ENCODE measurements at places on chromosomes 3 and 15. TPM values are rescaled to one million over a fixed set of nuclear protein-coding genes. Genes with fewer than 3 reads are reported as not detected.

Gene THOC7
- 80.8 TPM for total RNA-seq

DNA sequence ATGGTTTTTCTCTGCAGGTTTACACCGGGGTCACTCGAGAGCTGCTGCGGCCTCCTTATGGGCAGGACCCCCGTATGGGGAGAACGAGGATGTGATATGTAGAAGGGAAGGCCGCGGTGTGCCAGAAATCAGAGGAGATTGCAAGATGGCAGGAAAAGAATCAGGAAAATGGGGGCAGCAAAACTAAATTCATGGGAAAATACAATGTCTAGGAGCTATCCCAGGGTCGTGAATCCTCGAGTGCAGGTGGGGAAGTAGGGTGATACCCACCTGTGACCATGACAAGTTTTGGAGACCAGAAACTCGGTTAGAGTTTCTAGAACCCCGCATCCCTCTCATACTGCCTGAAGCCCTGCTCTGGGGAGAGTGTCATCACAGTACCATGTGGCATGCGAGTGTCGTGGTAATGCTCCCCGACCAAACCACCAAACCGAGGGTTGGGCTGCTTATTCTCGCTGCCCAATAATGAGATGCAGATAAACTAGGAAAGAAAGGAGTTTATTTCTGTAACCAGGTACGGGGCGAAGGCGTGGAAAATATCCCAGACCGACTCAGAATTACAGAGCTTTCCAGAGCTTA, 781 bp downstream of the TRNT1 start:
- H3K27ac ChIP-seq = peak overlapping the region; percentile 99
- peaks cover 30% of the 10 kb centered on the region for H3K4me1 ChIP-seq
- peak; percentile 62 for DNase-seq
- no peaks in the 10 kb centered on the region for H3K27me3 ChIP-seq
- peaks cover 39% of the 10 kb centered on the region for H3K36me3 ChIP-seq

- no peak for DNase-seq
- H3K27ac ChIP-seq = no peak overlapping the region
- no peaks in the 10 kb centered on the region for H3K4me1 ChIP-seq
- peaks cover 25% of the 10 kb centered on the region for H3K27me3 ChIP-seq
- H3K4me3 ChIP-seq = no peak overlapping the region
These were observed 87.8 kb downstream of the ADCY5 start for GRCh38 chr3:123361071-123361470.

DNA sequence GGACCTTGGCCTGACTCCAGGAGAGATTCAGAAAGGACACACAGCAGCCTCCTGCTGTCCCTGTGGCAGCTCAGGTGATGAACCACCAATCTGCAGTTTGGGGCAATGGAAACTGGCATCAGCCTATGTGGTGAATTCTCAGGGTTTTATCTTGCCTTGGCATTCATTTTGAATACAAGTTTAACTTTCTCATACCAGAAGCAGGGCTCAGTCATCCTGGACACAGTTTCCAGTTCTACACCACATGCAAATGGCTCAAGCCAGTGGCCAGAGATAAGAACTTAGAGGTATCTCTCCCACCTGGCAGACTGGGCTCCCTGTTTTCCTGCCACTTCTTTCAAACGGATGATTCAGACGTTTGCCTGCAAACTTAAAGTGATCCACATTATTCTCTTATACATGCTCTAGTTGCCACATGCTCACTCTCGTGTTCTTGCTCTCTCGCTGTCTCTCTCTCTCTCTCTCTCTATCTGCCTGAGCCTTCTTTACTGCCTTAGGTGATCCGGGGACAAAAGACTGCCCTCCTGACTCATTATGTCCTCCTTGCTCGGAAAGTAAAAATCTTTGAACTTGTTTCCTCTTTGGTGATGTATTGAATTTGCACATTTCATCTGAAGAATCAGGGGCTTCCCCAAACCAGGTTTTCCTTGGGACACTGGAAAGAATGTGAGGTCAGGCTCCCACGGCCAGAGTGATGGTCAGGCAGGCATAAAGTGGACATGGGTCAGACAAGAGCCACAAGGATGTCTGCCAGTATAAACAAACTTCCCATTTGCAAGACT, 99.6 kb upstream of the STT3B start:
- no peak overlapping the region for H3K27ac ChIP-seq
- DNase-seq = no peak
- H3K4me3 ChIP-seq = no peak overlapping the region
- peaks cover 2% of the 10 kb centered on the region for H3K36me3 ChIP-seq

Gene PRTG
- not detected for total RNA-seq

GRCh38 chr3:36653095-36653494, 111.3 kb downstream of the DCLK3 start:
- DNase-seq = no peak
- H3K4me3 ChIP-seq = no peak overlapping the region
- H3K27ac ChIP-seq = no peak overlapping the region
- no peaks in the 10 kb centered on the region for H3K36me3 ChIP-seq
- peaks cover 22% of the 10 kb centered on the region for H3K27me3 ChIP-seq
- H3K4me1 ChIP-seq = no peaks in the 10 kb centered on the region

DNA sequence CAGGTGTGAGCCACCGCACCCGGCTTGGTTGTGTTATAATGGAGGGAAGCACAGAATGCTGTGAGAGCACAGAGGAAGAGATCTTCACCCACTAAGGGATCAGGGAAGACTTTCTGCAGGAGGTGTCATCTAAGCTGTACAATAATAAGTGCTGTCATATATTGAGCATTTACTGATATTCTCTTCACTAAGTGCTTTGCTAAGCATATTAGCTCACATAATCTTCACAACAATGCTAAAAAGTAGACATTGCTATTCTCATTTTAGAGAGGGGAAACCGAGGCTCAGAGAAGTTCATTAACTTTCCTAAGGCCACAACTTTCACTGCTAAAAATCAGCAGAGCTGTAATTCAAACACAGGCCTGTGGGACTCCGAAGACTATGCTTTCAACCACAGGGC, 115.3 kb downstream of the CORO2B start:
- H3K27me3 ChIP-seq = no peaks in the 10 kb centered on the region
- peaks cover 10% of the 10 kb centered on the region for H3K4me1 ChIP-seq
- no peak for DNase-seq
- H3K36me3 ChIP-seq = no peaks in the 10 kb centered on the region
- no peak overlapping the region for H3K4me3 ChIP-seq

DNA sequence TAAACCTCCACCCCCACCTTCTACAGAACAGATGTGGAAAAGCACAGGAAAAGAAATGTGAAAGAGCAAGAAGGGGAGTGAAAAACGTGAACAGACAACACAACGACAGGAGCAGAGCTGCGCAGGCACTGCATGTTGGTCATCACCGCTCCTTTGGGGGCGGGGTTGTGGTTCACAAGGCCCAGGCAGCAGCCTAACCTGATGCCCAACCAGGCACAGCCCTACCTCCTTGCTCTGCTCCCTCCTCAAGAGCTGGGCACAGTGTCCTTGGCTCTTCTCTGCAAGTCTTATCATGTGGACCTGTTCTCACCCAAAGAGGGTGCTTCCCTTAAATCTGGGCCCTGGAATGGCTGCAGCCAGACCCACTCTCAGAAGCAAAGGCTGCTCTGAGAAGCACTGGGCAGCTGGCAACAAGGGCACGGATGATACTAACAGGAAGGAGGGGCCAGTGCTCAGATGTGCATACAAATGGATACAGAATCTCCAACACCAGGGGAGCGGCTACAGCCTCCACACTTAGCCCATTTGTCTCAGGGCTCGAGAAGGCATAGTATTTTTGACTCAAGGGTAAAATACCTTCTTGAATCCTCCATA, 64.6 kb downstream of the DHX30 start:
- H3K27me3 ChIP-seq = no peaks in the 10 kb centered on the region
- H3K27ac ChIP-seq = no peak overlapping the region
- peaks cover 32% of the 10 kb centered on the region for H3K36me3 ChIP-seq
- H3K4me1 ChIP-seq = no peaks in the 10 kb centered on the region
- no peak for DNase-seq
- no peak overlapping the region for H3K4me3 ChIP-seq

Gene IQCH
- total RNA-seq = 2.1 TPM

Gene CHRNA3
- not detected for total RNA-seq

DNA sequence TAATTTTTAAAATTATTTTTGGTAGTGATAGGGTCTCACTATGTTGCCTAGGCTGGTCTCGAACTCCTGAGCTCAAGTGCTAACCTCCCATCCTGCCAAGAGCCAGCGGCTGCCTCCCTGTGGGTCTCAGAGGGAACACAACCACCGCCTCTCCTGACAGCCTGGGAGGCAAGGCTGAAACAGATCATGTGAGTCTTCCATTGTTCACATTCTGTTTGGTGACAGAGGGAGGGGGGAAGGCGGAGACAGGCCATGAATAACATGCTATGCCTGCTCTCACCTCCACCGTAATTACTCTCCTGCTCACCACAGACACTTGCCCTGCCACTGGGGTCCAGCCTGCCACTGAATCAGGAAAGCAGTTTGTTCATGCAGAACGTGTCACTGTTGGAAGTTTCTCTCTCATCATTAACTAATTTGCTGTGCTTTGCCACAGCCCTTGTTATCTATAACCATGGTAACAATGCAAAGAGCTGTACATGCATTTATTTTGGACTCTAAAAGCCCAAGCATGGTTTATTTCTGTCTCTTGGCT, 78.4 kb upstream of the RASGRF1 start:
- no peaks in the 10 kb centered on the region for H3K4me1 ChIP-seq
- DNase-seq = no peak
- H3K36me3 ChIP-seq = no peaks in the 10 kb centered on the region
- H3K27me3 ChIP-seq = peaks cover 17% of the 10 kb centered on the region

DNA sequence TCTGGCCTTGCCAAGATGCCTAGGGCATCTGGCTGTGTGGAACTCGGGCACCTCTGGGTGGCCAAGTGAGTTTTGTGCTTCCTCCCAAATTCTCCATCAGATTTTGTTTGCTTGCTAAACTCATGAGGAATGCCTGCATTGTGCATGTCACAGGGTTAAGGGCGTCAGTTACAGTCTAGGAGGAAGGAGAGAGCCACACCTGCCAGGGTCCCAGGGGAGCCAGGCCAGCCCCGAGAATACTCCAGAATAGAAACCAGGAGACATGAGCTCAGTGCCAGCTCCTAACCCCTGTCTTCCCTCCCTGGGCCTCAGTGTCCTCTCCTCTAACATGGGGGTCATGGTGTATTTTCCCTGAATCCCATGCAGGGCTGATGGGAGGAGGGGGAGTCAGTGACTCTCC, 22.0 kb upstream of the SKOR1 start:
- H3K27me3 ChIP-seq = no peaks in the 10 kb centered on the region
- no peak for DNase-seq

Gene CPOX
- 41.9 TPM for total RNA-seq

DNA sequence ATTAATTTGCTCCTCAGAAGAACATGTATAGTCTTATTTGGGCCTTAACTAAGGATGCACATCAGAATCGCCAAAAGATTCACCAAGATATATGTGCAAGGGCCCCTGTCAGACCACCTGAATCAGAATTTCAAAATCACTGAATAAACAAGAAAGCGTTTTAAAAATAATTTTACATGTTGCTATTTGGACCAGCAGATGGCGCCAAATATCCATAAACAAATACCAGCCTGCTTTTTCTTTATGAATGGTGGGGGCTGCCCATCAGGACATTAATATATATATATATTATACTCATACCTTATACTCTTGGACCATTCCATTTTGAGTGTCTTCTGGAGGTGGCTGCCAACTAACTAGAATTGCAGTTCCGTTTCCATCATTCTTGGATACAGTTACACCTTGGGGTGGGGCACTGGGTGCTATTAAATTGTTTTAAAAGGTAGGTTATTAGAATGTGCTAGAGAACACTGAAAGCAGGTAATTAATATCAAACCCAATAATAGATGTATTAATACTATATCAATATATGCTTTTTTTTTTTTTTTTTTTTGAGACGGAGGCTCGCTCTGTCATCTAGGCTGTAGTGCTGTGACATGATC, 1108.3 kb downstream of the ROBO1 start:
- H3K4me1 ChIP-seq = no peaks in the 10 kb centered on the region
- H3K4me3 ChIP-seq = no peak overlapping the region
- peak; percentile 42 for DNase-seq
- H3K36me3 ChIP-seq = no peaks in the 10 kb centered on the region

Data from activated CD4-positive, alpha-beta T cell treated with anti-CD3 and anti-CD28 coated beads for 36 hours (primary cell).